ENCODE measurements at places on chromosomes 13 and 19. TPM values are rescaled to one million over a fixed set of nuclear protein-coding genes. Genes with fewer than 3 reads are reported as not detected.

GRCh38 chr13:24670961-24671381 lies 9.2 kb upstream of the ATP12A start:
- peak; percentile 46 for DNase-seq

GRCh38 chr13:99199541-99200431 lies 868 bp upstream of the UBAC2 start:
- DNase-seq, result peak; percentile 7

DNA sequence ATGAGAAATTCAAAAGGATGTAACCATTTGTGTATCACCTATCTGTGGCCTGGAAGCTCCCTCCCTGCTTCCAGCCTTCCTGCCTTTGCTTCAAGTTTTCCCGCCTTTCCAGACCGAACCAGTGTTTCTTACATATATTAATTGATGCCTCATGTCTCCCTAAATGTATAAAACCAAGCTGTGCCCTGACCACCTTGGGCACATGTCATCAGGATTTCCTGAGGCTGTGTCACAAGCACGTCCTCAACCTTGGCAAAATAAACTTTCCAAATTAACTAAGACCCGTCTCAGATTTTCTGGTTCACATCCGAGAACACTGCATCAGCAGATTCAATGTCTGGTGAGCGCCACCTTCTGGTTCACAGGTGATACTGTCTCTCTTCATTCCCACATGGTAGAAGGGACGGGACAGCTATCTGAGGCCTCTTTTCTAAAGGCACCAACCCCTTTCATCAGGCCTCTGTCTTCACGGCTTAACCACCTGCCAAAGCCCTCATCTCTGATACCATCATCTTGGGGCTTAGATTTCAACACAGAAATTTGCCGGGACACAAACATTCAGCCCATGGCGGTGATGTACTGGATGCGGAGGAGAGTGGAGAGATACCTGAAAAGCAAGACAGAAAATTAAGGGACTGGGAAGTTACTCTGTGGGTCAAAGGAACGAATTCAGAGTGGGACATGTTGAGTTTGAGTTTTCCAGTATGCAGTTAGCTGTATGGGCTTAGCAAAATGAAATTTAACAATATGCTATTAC lies 58.7 kb upstream of the PABPC3 start:
- peak; percentile 53 for DNase-seq

The IRGC gene
- total RNA-seq, result not detected

GRCh38 chr19:17687857-17688784 lies at the start of gene UNC13A:
TSS of gene UNC13A (minus strand) at chr19:17688354. CDS start at chr19:17688199, 155 bp downstream.
- peak; percentile 36 for DNase-seq

- no peak for DNase-seq
Measured at GRCh38 chr19:4493929-4494690, 22.0 kb downstream of the HDGFL2 start.

DNA sequence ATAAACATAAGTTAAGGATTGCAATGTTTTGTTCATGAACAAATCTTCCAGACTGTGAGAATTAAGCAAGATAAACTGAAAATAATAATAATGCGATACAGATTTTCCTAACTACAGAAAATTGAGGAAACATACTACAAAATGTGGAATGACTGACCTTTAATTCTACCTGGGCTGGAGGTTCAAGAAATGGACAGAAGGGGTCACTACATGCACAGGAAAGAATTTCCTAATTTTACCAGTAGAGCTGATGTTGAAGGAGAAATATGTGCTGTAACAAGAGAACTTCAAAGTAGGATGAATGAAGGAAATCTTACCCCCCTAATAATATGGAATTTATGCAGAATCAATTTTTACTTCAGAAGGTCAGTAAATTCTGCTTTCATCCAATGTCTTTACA lies 62.3 kb downstream of the ZNF627 start:
- DNase-seq, result peak; percentile 9

DNA sequence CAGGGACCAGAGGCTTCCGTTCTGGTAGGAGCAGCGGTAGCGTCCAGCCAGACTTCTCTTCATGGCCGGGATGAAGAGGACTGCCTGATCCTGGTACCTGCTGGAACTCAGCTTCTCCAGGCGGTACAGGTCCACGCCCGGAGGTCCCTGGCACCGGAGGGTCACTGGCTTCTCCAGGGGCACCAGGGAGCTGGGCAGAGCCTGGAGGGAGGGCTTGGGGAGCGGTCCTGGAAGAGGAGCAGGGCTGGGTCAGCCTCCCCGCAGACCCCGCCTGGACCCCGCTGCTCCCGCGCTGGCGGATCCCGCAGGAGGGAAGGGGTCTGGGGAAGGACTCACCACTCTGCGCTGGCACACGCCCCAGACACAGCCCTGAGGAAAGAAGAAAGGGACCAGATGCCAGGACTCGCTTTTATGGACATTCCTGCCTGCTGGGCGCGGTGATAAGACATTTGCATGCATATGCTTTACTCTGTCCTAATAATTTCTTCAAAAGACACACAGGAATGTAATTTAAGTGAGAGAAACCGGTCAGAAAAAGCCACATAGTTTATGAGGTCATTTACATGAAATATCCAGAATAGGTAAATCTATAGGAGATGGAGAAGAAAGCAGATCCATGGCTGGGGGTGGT lies 5.8 kb downstream of the GP6 start:
- peak; percentile 10 for DNase-seq

GRCh38 chr13:85719749-85720148 lies 79.5 kb downstream of the SLITRK6 start:
- no peak for DNase-seq

GRCh38 chr13:101514695-101515275 lies 62.3 kb downstream of the ITGBL1 start:
- peak; percentile 64 for DNase-seq

DNA sequence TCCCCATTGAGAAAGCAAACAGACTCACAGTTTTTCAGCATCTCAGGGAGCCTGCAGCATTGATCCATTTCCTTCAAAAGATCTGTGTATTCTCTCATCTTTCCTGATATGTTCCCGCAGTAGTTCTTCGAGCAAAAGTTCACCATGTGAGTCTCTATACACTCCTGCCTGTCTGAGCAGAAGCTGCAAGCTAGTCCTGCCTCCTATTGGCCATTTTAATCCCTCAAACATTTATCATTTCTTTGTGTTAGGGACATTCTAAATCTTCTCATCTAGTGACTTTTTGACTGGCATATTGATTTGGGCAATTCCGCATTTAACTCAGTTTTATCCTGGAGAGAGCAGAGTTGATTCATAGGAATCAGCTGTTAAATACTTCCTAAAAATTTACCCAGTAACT lies 660.4 kb upstream of the KLF12 start:
- DNase-seq, result no peak

GRCh38 chr13:43846496-43847158 lies 32.9 kb downstream of the CCDC122 start:
- DNase-seq, result no peak

GRCh38 chr13:75458696-75459422 lies 23.1 kb downstream of the TBC1D4 start:
- DNase-seq, result no peak

- DNase-seq, result no peak
Measured at GRCh38 chr13:76904507-76904906, 18.3 kb upstream of the KCTD12 start.

GRCh38 chr19:18785179-18786124 lies 5.7 kb downstream of the COMP start:
- DNase-seq, result peak; percentile 33

DNA sequence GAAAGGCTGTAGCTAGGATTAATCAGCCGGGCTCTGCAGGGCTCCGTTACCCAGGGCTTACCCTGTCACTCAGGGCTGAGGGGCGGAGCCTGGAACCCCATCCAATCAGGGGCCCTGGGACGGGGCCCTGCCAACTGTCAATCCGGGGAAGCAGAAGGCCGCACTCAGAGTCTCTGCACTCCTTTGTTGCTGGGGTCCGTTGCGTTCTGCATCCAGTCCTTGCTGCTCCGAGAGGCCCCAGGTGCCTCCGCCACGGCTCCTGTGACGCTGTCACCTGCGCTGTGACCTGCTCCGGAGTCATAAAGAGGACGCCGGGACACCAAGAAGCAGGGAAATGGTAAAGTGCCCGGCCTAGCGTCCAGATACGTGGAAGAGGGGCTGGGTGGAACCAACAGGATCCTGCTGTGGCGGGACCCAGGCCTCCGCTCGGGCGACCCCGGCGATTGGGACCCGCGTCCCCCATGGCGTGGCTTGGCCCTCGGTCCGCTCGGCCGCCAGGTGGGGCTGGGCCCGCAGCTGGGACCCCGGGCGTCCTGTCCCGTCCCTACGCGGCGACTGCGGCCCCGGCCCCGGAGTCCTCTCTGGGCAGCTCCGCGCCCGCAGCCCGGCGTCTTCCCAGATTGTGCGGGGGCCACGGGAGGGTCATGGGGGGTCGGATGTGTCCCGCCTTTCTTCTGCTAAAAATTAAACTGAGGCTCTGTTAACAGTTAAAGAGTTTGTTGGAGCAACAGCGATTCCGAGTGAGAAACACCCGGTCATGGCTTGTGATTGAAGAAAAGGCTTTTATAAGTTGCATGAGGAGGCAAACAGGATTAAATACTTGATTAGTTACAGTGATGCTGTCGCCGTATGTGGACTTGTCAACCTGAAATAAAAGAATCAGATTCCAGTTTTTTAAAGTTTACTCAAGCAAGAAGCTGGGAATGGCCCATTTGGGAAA lies at the start of gene ZNF491:
Gene ZNF491, plus strand, starts transcription at position 133 of the 940 bp plus-strand sequence. CDS start 7,431 bp downstream, outside the sequence.
- DNase-seq, result peak; percentile 88

The KBTBD6 gene
- 6.9 TPM for total RNA-seq

DNA sequence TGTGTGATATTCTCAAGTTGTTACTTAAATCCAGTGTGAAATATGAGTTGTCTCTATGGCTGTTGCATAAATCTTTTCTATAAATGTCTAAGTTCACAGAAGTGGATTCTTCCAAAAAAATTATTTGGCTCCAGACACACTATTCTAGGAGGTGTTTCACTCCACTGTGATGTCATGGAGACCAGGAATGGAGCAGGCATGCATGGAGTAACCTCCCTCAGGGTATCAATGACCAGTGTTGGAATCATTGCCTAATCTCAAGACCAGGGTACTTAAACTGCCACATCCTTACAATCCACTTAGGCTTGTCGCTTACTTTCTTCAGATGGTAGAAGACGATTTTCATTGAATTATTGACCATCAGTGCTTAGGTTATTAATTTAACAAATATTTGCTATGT lies 55.4 kb downstream of the LRRC63 start:
- no peak for DNase-seq

- peak; percentile 68 for DNase-seq
Measured at GRCh38 chr13:32228330-32229041, 86.7 kb downstream of the ZAR1L start.

The DKKL1 gene
- not detected for total RNA-seq

All from M059J (cell line).